ENCODE measurements at places on chromosomes 12 and 14.

GRCh38 chr12:25759752-25760151 lies 198.7 kb upstream of the RASSF8 start:
- ATAC-seq, result no peak

- no peak for ATAC-seq
Measured at GRCh38 chr14:98498019-98498885, 773.7 kb downstream of the BCL11B start.

DNA sequence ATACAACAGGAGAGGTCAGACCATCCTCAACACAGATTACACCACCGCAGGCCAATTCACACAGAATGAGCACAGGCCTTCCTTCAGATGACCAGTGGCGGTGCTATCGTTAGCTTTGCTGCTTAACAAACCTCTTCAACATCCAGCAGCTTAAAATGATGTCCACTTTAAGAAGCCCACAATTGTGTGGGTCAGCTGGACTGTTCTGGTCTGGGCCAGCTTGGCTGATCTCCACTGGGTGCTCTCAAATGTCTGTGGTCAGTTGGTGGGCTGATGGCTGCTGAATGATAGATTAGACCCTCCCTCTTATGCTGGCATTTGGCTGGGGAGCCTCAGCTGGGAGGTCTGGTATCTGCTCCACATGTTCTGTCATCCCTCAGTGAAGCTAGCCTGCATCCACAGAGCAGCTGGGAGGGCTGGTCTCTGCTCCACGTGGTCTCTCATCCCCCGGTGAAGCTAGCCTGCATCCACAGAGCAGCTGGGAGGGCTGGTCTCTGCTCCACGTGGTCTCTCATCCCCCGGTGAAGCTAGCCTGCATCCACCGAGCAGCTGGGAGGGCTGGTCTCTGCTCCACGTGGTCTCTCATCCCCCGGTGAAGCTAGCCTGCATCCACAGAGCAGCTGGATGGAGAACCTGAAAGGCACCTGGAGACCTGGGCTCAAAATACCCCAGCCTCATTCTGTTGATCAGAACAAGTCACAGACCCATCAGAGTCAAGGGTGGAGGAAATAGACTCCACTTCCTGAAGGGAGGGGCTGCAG lies 203.6 kb upstream of the DIO3 start:
- ATAC-seq, result no peak

DNA sequence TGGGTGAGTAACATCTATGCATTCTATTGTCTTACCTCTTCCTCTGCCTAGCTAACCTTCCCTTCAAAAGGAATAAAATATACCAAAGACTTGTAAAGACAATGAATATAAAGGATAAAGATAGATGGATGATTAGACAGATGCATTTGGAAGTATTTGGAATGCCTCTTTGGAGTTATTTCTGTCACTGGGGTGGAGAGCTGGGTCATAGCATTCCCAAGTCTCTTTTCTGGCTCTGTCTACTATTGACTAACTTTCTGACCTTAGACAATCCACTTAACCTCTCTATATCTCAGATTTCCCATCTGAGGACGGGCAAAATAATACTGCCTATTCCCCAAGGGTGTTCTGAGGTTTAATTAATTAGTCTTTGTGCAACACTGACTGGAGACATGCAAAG lies 517.4 kb downstream of the DIO2 start:
- ATAC-seq, result no peak

GRCh38 chr14:97331526-97331925 lies 534.3 kb downstream of the VRK1 start:
- ATAC-seq, result no peak
